Esophagus muscularis mucosa (tissue), 4 donors: ENCODE measurements at places on chromosomes 3 and 15. TPM values are rescaled to one million over a fixed set of nuclear protein-coding genes. Genes with fewer than 3 reads are reported as not detected.

DNA sequence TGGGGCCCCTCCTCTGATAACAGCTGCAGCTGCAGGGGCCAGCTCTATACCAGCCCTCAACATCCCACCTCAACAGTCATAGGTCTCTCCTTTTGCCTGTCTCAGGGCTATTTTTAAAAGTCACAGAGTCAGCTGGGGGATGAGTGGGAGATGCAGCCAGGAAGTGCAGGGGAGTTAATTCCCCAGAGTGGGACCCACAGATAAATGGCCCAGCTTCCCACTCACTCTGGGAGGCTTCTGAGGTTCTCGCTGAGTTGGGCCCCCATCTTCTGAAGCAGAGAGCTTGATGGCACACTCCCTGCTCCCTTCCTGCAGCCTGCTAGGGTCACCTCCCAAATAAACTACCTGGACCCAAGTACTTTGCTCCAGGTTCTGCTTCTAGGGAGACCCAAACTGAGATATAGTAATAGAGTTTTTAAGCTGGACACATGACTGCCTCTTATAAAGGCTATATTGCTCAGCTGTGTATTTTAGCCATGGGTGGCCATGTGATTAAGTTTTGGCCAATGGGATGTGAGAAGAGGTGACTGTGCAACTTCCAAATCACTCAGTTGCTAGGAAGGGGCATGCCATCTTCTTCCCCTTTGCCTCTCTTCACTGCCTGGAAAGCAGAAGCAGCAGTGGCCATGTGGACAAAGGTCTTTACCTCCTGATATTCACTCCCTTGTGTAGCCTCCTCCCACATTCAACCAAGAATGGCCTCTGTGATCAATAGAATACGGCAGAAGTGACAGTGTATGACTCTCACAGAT is 15.5 kb upstream of the VIPR1 start:
- no peak for DNase-seq

GRCh38 chr3:61688307-61688984 is 127.1 kb downstream of the PTPRG start:
- no peak for DNase-seq

- DNase-seq, result no peak
Observed at GRCh38 chr15:64379216-64379960, 1.9 kb downstream of the PCLAF start.

GRCh38 chr3:133834621-133835417 is 29.2 kb downstream of the SRPRB start:
- no peak for DNase-seq

DNA sequence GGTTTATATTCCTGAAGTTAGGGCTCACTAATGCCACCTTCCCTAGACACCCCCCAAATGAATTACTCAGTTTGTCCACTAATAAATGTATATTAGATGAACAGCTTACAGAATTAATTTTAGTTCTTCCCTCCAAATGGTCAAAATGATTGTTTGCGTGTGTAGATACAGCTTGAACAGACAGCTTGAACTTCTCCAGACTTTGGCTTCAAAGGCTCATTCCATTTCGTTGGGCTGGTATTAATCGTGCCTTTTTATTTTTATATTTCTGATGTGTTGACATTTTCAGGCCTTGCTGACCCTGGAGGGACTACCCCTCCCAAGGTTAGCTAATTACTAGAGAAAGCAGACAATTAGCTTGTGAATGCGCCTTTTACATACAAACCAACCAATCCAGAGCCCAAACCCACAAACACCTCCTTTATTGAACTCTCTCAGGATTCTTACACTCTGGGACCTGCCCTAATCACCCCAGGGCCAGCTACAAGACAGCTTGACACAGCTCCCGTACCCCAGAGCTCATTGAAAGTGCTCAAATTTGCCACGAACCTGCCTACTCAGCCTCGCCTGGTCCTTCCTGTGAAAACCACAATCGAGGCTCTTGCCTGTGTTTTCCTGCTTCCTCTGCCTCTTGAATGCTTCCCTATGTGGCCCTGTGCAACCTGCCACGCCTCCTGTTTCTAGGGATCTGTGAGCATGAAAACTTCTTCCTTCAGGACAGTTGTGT is 40.3 kb downstream of the RPL22L1 start:
- no peak for DNase-seq

FYCO1 gene
- 94.5 TPM for total RNA-seq

RTP3 gene
- total RNA-seq, result not detected
